ENCODE measurements at places on chromosomes 3 and 15.

DNA sequence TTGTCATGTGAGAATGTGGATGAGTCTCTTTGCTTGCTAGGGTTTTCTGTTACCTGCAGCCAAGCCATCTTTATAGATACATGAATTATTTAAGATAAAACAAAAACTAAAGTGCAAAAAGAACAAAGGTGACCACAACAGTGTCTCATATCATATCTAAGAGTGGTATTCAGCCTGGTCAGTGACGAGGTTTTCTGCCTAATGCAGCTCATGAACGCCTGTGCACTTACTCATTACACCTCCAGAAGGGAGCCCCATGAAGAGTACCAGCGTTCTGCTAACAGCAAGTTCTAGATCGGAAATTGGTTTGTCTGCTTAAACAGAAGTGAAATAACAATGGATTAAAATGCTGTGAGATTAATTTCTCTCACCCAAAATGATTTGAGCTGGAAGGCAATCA is 19.2 kb downstream of the PXYLP1 start:
- peak; percentile 41 for DNase-seq

GRCh38 chr3:44983484-44983941 is 7.5 kb downstream of the EXOSC7 start:
- DNase-seq: peak; percentile 25

GRCh38 chr15:35455201-35455600 is 90.8 kb downstream of the DPH6 start:
- DNase-seq: no peak

DNA sequence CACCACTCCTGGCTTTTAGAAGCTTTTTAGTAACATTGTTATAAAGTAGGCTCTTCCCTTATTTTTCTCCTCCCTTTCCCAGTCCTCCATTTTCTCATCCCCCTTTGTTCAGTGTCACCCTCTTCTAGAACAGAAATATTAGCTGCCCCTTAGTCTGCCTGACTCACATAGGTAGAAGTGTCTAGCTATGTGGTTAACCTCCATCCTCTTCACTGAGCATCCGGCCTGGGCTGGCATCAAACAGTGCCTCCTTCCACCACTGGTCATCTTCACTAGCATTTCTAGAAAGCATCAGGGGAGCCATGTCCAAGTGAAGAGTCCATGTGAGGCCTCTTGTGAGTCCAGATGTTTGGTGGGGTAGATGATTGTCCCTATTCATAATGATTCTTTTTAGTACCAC is 70.0 kb upstream of the SKOR1 start:
- DNase-seq: no peak

DNA sequence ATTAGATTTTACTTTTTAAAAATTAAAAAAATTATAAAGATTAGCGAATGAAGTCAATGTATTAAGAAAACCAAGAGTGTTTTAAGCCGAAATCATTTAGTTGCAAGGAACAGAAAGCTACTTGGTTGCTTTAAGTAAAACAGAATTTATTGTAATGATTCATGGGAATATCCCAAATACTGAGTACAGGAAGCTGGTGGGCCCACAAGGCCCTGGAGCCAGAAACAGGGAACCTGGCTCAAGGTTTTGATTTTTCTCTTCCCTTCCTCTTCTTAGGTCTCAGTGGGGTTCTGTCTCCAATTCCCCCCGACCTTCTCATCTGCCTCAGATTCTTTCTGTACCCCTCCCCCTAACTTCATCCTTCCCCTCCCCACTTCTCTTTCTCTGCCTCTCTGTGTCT is 229.0 kb downstream of the TLE3 start:
- no peak for DNase-seq

GRCh38 chr3:11601446-11602238 is 42.1 kb downstream of the VGLL4 start:
- peak; percentile 71 for DNase-seq

All from M059J (cell line).